ENCODE measurements at places on chromosomes 11 and 22. TPM values are rescaled to one million over a fixed set of nuclear protein-coding genes. Genes with fewer than 3 reads are reported as not detected.

The SAA1 gene
- polyA plus RNA-seq, result not detected

The HEPN1 gene
- polyA plus RNA-seq, result 0.06 TPM

The PLEKHB1 gene
- 0.61 TPM for polyA plus RNA-seq

The BSX gene
- not detected for polyA plus RNA-seq

The NLRP6 gene
- polyA plus RNA-seq, result not detected

The SCGB1C1 gene
- not detected for polyA plus RNA-seq

The OR4A15 gene
- not detected for polyA plus RNA-seq

The FAM227A gene
- 1.0 TPM for polyA plus RNA-seq

The RAB38 gene
- polyA plus RNA-seq, result 7.2 TPM

The APOL4 gene
- 0.21 TPM for polyA plus RNA-seq

The PHRF1 gene
- polyA plus RNA-seq, result 8.4 TPM

The LMO2 gene
- not detected for polyA plus RNA-seq

The C11orf16 gene
- not detected for polyA plus RNA-seq

The OR6A2 gene
- polyA plus RNA-seq, result 0.06 TPM

The SMIM38 gene
- polyA plus RNA-seq, result 0.10 TPM

The SAMM50 gene
- 61.7 TPM for polyA plus RNA-seq

The ACTN3 gene
- 0.11 TPM for polyA plus RNA-seq

The OR51B4 gene
- 0.67 TPM for polyA plus RNA-seq

The TSKU gene
- 28.8 TPM for polyA plus RNA-seq

The IL10RA gene
- polyA plus RNA-seq, result not detected

The LRRC74B gene
- polyA plus RNA-seq, result not detected

The MS4A4A gene
- not detected for polyA plus RNA-seq

The SHANK2 gene
- polyA plus RNA-seq, result 0.72 TPM

The TUBA8 gene
- polyA plus RNA-seq, result 3.0 TPM

The MMP7 gene
- polyA plus RNA-seq, result not detected

The VPREB3 gene
- polyA plus RNA-seq, result not detected

The ADM2 gene
- polyA plus RNA-seq, result 3.6 TPM

The MLC1 gene
- polyA plus RNA-seq, result 0.15 TPM

The FOXR1 gene
- not detected for polyA plus RNA-seq

The DDI1 gene
- not detected for polyA plus RNA-seq

The MS4A2 gene
- not detected for polyA plus RNA-seq

The UCP2 gene
- polyA plus RNA-seq, result 4.7 TPM

The TENM4 gene
- polyA plus RNA-seq, result 5.5 TPM

The KRTAP5-8 gene
- 0.06 TPM for polyA plus RNA-seq

The SOX6 gene
- polyA plus RNA-seq, result 6.3 TPM

The SYT8 gene
- polyA plus RNA-seq, result not detected

The MFRP gene
- not detected for polyA plus RNA-seq

The ANGPTL5 gene
- not detected for polyA plus RNA-seq
